ENCODE measurements at places on chromosomes 4 and X.

DNA sequence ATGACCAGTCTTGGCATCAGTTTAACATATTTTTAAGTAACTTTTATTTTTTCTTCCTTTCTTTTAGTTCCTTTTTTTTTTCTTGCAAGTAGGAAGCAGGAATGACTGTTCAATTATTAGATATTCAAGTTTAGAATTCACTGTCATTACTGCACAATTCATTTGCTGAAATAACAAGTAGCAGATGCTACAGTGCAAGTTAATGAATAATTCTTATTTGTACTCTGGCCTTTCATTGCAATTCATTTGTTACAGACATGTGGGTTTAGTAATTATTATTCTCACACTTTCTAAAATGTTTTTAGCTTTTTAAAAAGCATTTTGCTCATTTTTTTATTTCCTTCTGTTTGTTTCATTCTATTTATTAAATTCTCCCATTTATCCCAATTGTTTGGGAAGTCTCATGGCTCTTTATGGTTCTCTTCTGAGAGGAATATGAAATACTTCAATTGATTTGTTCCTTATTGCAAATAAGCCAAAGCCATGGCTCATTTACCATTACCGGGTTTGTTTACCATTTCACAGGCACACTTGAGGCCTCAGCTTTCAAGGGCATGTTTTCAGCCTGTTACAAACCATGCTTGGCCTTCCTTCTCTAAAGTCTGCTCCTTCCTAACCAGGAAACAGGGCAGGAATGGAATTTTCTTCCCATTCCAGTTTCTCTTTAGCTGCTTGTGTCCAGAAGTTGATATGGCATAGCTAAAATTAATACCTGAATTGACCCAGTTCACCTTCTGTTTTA lies 4.6 kb upstream of the DCAF4L1 start:
- DNase-seq: no peak

- no peak for DNase-seq
These were observed 26.7 kb downstream of the NR3C2 start for GRCh38 chr4:148415500-148415899.

GRCh38 chr4:184805462-184806228 lies 20.1 kb downstream of the ACSL1 start:
- no peak for DNase-seq

GRCh38 chr4:129014566-129015509 lies 78.5 kb downstream of the SCLT1 start:
- DNase-seq: no peak

DNA sequence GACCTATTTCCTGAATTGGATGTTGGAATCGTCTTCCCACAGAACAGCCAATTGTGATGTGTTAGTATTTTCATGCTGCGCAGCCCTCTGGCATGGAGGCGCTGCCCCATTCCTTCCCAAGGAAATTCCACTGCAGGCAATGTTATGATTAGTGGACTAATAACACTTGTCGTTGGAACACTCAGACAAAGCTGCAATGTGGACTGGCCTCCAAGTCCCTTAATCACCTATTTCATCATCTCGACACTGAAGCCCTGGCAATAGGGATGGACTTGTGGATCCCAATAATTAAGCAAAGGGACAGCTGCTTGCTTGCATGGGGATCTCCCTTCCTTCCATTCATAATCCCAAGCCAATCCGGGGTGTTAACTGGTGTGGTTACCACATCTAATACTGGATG lies 78.8 kb upstream of the PLAC1 start:
- no peak for DNase-seq

DNA sequence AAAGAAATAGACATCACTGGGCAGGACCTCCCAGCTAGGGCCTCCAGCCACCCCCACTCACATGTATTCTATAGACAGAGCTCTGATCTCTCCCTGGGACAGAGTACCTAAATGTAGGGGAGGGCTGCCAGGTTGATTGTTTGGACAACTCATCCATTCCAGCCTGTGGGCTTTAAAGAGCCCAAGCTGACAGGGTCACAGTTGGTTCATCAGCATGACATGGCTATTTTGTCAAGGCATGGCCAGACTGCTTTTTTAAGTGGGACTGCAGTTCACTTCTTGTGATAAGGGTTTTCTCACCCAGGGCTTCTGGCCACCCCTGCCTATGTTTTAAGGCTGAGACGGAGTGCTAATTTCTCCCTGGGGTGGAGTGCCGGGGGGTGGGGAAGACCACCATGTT lies 63.3 kb downstream of the KLHL4 start:
- DNase-seq: no peak

GRCh38 chr4:38055566-38055965 lies 95.4 kb downstream of the PTTG2 start:
- no peak for DNase-seq

- no peak for DNase-seq
These were observed 673.3 kb downstream of the GALNTL6 start for GRCh38 chr4:172486531-172486930.

DNA sequence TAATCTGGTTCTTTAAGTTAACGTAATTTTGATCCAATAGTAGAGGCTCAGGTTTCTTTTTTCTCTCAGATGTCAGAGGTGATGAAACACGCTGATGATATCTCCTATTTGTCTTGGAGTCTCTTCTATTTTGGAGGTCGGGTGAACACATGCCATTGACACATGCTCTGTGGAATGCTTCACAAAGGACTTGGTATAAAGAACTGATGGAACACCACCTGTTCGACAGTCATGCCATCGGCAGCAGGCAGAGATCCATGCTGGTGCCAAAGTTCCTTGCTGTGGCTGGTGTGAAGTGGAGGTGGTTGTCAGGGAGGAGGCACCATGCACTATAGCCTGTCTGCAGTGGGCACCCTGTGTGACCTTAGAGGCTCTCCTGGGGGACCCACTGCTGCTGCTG lies 94.9 kb downstream of the ATP8A1 start:
- no peak for DNase-seq

- DNase-seq: no peak
These were observed 41.6 kb upstream of the ITM2A start for GRCh38 chrX:79408623-79409322.

DNA sequence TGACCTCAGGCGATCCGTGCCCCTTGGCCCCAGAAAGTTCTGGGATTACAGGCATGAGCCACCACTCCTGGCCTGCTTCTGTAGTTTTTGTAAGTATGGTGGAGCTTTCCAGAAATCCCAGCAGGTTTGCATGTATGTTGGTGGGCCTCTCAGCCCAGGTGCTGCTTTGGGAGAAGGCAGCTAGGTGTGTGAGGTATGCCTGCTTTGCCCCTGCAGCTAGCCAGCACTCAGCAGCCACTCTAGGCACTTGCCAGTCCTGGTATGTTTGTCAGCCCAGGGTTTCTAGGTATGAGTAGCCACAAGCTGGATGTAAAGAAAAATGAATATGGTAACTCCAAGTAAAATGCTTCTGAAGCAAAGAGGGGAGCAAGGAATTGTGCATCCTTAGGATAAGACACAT lies 8.9 kb downstream of the SNX25 start:
- no peak for DNase-seq

DNA sequence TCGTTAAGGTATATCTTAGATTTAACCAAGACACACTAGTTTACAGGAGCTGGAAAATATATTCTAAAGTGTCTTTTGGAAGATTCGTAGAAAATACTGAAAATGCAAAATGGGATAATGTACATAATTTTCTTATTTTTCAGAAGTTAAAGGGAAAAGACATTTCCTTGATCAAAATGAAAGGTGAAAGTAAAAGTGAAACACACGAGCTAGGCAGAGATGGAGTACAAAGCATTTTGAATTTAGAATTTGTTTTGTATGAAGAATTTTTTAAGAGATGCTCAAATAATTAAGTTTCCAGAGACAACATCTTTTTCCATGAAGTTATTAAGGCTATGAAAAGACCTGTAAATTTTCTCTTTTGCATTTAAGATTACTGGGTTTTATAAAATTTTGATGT lies 2192.6 kb upstream of the AGA start:
- DNase-seq: no peak

DNA sequence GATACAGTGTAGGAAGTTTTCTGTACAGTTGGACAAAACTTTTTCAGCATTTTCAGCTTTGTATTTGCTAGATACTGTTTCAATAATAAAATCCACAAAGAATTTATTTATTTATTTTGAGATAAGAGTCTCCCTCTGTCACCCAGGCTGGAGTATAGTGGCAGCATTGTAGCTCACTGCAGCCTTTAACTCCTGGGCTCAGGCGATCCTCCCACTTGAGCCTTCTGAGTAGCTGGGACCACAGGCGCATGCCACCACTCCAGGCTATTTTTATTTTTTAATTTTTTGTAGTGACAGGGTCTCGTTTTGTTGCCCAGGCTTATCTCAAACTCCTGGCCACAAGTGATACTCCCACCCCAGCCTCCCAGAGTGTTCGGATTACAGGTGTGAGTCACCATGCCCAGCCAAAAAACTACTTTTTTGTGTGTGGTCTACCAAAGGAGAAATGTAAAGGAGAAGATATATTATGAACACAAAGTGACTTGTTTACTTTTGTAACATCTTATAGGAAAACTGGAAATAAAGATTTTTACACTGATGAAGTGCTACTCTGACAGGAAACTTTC lies 13.0 kb upstream of the SOWAHD start:
- DNase-seq: no peak

GRCh38 chr4:924107-925096 lies 7.7 kb downstream of the GAK start:
- no peak for DNase-seq

DNA sequence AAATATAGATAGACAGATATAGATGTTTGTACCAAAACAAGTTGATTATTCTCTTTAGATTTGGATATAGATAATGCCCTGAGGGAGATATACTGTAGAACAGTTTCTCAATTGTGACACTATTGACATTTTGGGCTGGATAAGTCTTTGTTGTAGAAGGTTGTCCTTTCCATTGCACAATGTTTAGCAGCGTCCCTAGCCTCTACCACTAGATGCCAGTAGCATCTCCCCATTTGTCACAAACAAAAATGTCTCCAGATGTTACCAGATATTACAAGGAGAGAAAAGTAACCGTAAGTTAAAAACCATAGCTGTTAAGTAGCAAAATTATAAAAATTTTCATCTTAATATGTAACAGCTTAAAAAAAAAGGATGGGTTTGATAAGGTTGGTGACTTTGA lies 2595.3 kb downstream of the ARAP2 start:
- DNase-seq: no peak

DNA sequence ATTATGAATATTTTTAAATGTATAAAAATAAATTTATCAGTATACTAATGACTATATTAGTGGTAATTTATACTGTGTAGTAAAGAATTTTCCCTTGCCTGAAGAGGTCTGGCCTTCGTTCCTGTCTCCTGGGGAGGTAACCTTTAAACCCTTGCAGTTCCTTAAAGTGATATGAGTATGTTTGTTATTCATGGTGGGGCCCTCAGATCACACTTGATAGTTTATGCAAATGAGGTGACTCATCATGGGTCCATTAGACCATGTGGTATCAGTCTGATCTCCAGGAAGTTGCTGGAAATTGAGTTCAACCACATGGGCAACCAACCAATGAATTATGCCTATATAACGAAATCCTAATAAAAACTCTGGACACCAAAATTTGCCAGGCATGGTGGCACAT lies 904.1 kb downstream of the RPA4 start:
- DNase-seq: no peak

DNA sequence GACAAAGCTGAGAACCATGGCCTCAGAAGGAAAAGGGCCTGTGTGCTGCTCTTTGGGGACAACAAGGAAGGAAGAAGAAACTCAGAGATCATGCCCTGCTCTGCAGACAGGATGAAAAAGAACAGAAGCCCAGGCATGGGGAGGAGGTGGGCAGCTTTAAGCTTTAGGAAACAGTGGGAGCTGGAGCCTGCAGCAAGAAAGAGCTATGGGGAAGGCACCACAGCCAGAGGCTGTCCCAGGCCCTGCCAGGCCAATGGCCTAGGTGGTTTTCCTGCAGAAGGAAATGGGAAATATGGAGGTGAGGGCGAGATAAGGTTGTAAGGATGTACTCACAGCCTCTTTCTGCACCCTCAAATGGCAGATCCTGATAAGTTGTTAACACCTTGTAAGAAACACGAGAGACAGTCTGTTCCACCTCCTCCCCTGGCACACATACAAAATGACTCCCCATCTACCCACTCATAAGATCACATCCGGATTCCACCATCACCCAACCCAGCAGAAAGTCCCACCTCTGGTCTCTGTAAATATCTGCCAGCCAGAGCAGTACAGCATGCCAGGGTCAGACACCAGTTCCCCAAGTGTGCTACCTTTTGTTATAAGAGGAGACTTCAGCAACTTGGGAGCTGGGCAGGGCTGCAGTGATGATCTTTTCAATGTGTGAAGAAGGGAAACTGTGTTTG lies 105.2 kb downstream of the RTL5 start:
- DNase-seq: no peak

- no peak for DNase-seq
These were observed 8.6 kb upstream of the ZXDA start for GRCh38 chrX:57918750-57919436.

GRCh38 chr4:53932796-53933610 lies 131.4 kb downstream of the CHIC2 start:
- no peak for DNase-seq

DNA sequence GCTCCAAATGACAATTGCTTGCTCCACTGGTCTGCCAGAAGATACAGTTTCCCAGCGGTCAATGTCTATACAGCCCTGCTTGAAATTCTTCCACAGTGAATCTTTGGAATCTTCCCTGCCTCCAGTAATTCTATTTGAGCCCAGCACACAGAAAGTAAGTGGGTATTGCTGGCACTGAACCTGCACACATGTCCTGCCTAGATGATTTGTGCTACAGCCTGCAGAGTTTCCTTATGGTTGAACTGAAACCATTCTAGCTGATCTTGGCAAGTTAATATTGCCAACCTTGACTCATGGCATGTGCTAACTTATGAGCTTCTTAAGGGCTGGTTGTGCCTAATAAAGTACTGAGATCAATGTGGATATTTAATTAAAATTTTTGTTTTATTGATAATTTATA lies 553.8 kb upstream of the GNPDA2 start:
- DNase-seq: no peak

DNA sequence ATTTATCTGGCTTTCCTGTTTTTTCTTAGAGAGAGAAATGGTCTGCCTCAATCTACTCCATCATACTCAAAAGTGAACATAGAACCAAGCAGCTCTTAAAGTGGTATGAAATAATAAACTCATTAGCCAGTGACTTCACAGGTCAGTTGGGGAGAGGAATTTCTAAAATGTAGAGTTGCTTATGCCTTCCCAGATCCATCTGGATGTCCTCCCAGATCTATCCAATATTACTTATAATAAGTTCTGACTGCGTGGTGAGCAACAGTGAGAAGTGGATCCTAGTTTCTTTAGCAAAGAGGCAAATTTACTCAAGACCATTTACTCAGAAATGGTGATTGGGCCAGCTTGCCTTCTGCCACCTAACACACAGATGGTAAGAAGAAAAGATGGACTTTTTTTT lies 748.0 kb downstream of the PCDH18 start:
- no peak for DNase-seq

GRCh38 chr4:152372444-152372843 lies 163.4 kb downstream of the FBXW7 start:
- DNase-seq: no peak

DNA sequence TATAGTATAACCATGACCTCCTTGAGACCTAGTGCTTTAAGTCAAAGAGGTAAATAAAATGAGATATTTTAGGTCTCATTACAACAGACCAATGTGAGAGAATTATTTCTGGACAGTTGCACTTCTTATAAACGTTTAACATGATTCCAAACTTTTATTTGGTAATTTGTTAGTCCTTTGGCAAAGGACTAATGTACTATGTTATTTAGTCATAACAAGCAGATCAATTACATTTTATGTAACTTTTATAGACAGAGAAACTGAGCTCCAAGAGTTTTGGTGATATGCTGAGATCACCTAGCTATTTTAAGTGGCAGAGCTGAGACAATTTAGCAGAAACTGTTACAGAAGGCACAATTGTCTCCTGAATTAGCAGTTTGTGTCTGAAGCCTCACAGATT lies 2.6 kb upstream of the SNCA start:
- DNase-seq: no peak

Measured in stimulated activated CD8-positive, alpha-beta memory T cell treated with anti-CD3 and anti-CD28 coated beads, Interleukin-7, amount 100 ng/mL, for 1 hour (primary cell).